ENCODE measurements at places on chromosomes 12 and 14.
A peak's percentile ranks its signal among the peaks of the same experiment; 100 is the strongest.

DNA sequence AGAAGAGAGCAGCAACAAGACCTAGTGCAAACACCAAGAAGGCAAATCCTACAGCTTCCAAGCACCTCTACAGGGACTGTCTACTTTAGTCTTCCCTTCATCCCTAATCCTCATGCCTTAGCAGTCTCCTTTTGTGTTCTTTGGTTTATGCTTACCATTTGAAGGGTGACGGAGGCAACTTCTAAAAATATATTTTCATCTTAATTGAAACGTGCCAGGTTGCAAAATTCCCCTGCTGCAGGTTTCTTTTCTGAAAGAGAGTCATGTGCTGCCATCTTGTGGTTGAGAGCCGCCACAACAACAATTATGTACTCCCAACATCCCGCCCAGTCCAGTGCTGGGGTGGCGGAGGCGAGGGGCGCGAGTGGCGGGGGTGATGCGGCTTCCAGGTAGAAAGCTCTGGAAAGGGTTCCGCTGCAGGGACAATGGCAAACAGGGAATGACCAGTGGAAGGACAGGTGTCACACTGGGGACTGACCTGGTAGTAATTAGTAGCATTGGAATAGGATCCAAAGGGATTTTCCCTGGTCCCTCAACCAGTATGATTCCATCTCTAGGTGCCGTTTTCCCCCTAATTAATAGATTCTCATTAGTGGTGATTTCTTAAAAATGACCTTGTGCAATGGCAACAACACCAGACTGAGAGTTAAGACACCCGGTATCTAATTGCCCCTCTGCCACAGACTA is 80.3 kb upstream of the GNG2 start:
- peak; percentile 81 for DNase-seq

DNA sequence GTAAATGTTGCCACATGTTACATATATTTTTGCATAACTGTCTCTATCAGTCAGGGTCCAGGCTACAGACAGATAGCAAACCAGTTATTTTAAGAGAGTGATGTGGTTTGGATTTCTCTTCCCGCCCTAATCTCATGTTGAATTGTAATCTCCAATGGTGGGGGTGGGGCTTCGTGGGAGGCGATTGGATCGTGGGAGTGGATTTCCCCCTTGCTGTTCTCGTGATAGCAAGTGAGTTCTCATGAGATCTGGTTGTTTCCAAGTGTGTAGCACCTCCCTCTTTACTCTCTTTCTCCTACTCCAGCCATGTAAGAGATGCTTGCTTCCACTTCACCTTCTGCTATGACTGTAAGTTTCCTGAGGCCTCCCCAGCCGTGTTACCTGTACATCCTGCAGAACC is 704.2 kb upstream of the TBX3 start:
- DNase-seq: no peak

GRCh38 chr12:41289501-41289900 is 101.4 kb downstream of the PDZRN4 start:
- no peak for DNase-seq

DNA sequence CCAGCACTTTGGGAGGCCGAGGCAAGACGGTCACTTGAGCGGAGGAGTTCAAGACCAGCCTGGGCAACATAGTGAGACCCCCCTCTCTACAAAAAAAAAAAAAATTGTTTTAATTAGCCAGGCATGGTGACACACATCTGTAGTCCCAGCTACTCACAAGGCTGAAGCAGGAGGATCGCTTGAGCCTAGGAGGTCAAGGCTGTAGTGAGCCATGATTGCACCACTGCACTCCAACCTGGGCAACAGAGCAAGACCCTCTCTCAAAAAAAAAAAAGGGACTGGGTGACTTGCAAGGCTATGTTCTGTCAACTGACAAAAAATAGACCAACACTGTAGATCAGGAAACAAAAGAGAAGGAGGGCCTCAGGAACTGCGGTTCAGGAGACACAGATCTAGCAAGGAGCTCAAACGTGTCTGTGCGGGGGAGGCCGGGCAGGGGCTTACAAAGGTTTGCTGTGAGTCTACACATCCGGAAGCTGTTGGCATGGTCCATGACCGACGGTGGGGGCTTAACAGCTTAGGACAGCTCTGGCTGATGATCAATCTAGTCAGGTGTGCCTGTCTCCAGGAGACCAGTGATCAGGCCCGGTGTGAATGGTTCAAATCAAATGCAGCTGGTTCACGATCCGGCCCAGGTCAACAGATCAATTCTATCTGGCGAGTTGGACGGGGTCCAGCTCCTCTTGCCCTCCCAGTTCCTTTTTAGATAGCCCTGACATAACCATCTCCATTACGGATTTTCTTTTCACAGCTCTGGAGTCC is 31.7 kb upstream of the INF2 start:
- no peak for DNase-seq

GRCh38 chr14:35336494-35337268 is 44.5 kb downstream of the PSMA6 start:
- DNase-seq: no peak

DNA sequence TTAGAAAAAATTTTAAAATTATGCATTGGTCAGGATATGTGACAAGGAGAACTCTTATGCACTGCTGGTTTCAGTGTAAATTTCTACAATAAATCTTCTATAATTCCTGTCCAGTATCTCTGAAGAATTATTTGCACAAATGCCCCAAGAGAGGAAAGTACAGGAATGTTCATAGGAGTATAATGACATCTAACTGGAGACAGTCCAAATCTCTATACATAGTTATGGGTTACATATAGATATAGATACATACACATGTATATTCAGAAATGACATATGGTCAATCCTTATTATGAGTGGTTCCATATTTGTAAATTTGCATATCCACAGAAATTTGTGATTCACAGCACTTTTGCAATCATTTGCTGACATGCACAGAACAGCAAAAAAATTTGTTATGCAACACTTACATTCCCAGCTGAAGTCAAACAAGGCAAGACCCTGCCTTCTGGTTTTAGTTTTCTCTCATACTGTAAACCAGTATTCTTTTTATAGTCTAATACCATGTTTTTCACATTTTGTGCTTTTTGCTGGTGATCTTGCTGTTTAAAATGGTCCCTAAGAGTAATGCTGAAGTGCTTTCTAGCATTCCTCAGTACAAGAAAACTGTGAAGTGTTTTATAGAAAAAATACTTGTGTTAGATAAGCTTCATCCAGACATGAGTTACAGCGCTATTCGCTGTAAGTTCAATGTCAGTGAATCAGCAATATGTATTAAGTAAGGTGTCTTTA is 103.8 kb downstream of the SLC16A7 start:
- DNase-seq: no peak

DNA sequence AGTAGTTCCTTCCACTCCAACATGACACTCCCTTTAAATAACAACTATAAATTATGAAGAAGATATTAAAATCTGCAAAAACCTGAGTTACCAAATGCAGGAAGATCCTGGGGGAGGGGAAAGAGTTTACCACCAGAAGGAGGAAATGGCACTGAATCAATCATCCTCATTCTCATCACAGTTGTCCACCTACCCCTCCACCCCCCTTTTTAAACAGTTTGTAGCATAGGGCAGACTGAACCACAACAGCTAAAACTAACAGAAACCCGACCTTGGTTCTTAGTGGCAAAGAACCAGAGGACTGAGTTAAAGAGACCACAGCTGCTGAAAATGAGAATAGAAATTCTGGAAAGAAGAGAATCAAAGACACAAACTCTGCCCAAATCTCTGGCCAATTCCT is 189.5 kb downstream of the MED13L start:
- DNase-seq: no peak

DNA sequence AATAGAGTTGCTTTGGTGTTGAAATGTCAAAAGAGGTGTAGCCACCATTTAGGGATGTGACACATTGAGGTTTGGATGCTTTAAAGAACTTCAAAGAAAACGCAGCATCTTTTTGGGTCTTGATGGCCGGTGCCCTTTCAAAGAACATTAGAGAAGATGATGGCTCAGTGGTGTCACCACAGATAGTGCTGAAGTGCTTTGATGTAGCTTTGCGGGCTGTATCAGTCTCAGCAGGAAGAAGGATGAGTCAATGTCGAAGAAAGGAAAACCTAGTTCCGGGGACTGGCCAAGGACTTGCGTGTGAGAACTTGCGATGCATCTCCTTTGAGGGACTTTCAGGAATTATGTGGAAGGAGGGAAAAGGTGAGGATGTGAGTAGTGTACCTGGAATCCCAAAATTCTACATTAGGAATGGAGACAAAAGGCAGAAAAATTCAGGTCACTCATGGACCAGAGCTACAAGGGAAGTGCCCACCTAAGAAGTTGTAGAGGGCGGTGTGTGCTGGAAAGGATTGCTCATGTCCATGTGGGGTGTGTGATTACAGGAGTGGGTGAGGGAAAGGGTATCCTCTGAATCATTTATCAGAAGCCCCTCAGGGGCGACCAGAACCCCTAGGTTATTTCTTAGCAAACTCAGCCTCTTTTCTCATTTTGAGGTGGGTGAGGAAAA is 39.7 kb upstream of the GZMB start:
- DNase-seq: peak; percentile 91

GRCh38 chr12:106113042-106113441 is 25.7 kb downstream of the NUAK1 start:
- no peak for DNase-seq

DNA sequence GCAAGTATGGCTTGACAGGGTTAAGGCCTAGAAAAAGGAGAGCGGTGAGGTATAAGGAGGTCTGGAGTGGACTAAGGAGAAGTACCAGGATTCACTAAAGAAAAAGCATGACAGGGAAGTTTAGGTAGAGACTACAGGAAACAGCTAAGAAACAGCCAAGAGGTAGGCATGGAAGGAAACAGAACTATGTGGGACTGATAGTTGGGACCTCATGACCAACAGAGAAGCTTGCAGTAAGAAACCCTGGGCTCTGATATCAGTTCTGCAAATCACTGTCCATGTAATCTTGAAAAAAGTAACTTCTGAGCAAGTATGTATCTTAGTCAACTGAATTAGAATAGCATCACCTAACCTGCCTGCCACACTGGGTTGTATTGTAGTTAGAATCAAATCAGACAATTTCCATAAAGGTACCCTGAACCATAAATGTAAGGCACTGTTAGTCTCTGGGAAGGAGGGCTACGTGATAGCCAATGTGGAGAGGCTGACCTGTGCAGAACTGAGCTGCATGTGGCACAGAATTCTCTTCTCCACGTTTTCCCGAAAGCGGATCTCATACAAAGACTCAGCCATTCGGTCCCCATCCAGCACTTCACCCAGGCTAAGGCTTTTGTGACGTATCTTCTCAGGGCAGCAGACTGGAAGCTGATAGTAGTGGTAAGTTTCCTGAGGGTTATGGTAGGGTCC is 912 bp downstream of the TM9SF1 start:
- no peak for DNase-seq

DNA sequence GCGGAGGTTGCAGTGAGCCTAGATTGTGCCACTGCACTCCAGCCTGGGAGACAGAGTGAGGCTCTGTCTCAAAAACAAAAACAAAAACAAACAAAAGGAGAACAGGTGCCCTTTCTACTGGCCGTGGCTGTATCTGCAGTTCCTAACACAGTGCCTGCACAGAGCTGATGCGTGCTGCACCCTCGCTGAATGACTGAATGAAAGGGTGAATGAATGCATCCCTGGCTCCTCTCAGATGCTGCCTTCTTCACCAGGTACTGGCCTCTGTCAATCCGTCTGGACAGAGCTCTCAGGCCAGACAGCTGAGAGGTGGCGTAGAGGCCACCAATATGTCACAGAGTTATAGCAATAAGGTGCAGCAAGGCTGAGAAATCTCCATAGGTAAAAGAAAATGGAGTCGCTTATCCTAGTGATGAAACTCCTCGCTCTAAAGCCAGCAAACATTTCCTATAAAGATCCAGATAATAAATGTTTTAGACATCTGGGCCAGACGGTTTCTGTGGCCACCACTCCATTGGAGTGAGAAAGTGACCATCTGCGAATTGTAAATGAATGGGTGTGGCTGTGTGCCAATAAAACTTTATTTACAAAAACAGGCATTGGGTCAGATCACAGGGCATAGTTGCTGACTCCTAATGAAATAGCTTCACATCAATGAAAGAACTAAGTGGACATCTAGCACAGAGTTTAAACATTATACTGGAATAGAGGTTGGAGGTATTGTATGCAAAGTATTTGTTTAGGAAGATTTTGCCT is 15.9 kb upstream of the FZD10 start:
- no peak for DNase-seq

DNA sequence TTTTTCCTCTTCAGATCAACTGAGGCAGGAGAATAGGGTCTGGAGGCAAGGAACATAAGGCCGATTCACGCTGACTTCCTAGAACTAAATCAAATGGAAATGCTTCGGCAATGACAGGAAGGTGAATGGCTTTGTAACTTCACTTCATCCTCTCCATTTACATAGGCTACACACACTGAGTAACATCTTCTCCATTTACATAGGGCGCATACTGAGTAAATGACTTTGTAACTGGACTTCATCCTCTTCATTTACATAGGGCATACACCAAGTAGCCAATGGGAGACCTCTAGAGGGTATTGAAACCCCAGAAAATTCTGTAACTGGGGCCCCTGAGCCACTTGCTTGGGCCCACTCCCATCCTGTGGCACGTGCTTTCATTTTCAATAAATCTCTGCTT is 71.0 kb upstream of the CPSF6 start:
- no peak for DNase-seq

DNA sequence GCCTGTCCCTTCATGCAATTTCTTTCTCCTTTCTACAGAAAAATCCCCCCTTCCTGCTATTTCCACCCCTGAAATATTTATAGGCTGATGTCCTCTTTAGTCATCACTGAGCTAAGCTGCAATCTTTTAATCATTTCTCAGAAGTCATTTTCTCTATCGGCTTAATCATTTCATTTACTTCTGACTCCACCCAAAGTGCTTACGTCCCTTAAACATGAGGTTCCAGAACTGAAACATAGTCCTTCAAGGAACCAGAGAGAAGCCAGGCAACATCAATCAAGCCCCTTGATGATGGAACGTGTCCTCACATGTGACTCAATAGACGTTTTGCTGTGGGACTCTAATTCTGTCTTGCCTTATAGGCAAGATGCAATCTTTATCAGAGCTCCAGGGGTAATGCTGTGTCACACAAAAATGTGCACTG is 148.7 kb upstream of the KRR1 start:
- no peak for DNase-seq

DNA sequence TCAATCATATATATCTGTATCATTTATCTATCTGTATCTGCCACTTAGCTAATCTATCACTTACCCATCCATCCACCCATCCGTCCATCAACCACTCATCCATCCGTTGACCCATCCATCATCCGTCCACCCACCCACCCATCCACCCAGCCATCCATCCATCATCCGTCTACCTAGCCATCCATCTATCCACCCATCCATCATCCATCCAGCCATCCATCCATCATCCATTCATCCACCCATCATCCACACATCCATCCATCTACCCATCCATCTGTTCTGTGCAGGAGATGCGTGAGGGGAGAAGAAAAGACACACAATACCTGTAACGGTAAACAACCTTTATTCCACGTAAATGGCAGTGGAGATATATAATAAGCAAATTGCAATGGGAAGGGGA is 20.2 kb downstream of the NOC4L start:
- DNase-seq: no peak

- peak; percentile 21 for DNase-seq
Observed at GRCh38 chr12:99619389-99620158, 28.0 kb upstream of the GARIN6 start.

GRCh38 chr12:74641694-74642093 is 104.1 kb downstream of the ATXN7L3B start:
- DNase-seq: no peak

GRCh38 chr12:11991604-11992003 is 79.1 kb upstream of the BCL2L14 start:
- DNase-seq: no peak
